ENCODE measurements at places on chromosomes 6 and 20.

- no peak for DNase-seq
Observed at GRCh38 chr6:100261486-100261885, 203.2 kb downstream of the SIM1 start.

GRCh38 chr6:111724505-111724904 is 118.8 kb upstream of the TRAF3IP2 start:
- DNase-seq, result no peak

GRCh38 chr6:14386668-14387067 is 269.1 kb downstream of the CD83 start:
- no peak for DNase-seq

GRCh38 chr6:129766959-129767728 is 57.2 kb upstream of the ARHGAP18 start:
- peak; percentile 58 for DNase-seq

DNA sequence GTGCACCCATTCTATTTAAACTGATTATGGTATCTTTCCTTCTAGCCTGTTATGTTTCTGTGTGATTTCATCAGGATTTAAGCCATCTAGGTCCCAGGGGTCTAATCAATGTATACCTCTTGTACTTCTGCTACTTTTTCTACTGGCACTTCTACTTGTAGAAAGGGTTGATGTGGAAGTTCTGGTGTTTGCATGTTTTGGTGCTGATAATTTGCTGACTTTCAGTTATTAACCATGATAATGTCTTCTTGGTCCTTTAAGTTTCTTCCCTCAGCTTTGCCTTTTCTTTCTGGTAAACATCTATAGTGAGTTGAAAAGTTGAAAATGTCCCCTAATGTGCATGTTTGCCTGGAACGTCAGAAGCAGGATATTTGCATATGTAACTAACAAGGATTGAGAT is 390.6 kb upstream of the MAP3K7 start:
- no peak for DNase-seq

DNA sequence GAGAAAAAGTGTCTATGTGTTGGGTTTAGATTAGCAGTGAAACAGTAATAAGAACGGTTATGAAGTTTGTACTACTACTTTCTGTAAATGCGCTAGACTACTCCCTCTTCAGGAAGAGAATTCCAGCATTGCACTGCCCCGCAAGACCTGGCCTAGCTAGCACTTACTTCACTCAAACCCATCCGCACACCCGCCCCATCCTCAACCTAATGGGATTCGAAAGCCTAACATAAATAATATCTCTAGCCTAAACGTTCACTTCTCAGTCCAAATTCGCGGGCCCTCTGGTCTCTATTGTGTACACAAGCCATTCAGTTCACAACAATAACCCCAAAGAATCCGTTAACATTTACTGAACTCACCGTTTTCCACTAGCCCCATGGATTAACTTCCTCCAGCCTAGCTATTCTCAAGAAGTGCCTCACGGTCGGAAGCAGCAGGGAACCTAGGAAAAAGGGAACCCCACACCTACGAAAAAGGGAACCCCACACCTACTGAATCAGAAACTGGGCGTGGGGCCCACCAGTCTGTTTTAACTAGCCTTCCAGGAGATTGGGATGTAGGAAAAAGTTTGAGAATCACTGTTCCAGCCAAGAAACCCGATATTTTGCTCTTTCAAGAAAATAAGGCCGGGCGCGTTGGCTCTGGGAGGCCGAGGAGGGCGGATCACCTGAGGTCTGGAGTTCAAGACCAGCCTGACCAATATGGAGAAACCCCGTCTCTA is 45.4 kb upstream of the BTN3A2 start:
- DNase-seq, result no peak

GRCh38 chr6:25042536-25042935 is 106.8 kb upstream of the RIPOR2 start:
- no peak for DNase-seq

GRCh38 chr6:79750806-79751205 is 119.7 kb downstream of the SH3BGRL2 start:
- DNase-seq, result no peak

DNA sequence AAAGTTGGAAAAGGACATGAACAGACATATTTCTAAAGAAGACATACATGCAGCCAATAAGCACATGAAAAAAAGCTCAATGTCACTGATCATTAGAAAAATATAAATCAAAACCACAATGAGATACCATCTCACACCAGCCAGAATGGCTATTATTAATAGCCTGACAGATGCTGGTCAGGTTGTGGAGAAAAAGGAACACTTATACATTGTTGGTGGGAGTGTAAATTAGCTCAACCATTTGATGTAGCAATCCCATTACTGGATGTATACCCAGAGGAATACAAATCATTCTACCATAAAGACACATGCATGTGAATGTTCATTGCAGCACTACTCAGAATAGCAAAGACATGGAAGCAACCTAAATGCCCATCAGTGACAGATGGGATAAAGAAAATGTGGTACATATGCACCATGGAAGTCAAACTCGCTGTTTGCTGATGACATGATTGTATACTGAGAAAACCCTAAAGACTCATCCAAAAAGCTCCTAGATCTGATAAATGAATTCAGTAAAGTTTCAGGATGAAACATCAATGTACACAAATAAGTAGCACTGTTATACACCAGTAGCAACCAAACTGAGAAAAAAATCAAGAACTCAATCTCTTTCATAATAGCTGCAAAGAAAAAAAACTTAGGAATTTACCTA is 196.8 kb downstream of the ADGB start:
- no peak for DNase-seq

- DNase-seq, result no peak
Observed at GRCh38 chr6:134183844-134184243, 131.4 kb upstream of the SLC2A12 start.

DNA sequence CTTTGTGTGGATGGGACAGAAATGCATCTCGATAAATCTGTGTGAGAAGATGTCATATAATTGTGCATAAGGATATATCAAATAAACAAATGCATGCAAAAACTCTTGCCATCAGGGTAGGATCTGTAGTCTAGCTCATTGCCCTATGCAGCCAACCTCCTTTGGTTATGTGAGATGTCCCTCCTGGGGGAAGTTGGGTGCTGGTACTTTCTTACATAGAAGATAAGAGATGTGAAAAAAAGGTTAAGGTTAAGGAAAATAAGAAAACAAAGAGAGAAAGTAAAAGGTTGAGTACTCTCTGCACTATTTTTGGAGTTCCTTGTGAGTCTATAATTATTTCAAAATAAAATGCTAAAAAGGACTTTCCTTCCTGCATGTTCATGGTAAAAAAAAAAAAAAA is 30.4 kb downstream of the ZDHHC14 start:
- DNase-seq, result no peak

DNA sequence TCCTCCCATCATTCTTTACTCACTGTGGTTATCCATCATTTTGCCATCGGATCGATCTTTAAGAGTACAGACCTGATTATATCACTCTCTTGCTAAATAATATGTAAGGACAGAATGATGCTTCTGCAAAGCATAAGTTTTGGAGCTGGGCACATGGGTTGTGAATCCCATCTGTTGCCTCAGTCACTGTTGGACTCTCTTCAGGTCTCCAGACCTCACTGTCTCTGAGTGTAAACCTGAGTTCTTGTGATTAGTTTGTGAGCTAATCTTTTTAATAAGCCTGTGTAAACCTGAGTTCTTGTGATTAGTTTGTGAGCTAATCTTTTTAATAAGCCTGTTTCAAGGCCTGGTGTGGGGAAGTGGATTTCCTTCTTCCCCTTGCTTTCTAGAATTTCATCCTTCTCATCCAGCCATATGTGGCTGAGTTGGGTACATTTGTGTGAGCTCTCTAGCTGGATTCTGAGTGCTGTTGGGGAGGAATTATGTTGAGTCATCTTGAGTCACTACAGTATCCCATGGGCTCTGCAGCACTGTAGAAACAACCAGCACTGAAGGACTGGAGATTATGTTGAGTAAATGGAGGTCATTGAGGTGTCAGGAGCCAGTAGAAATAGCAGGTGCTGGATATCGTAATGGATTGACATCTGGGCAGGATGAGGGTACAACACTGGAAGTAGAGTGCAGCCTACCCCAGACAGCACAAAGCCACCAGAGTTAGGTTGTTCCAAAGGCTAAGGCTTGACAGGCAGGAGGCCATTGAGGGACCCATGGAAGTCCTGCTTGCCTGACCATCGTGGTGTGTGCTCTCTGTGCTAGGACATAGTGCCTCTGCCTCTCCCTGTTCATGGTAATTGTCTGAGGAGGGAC is 52.4 kb downstream of the SCAND1 start:
- no peak for DNase-seq

DNA sequence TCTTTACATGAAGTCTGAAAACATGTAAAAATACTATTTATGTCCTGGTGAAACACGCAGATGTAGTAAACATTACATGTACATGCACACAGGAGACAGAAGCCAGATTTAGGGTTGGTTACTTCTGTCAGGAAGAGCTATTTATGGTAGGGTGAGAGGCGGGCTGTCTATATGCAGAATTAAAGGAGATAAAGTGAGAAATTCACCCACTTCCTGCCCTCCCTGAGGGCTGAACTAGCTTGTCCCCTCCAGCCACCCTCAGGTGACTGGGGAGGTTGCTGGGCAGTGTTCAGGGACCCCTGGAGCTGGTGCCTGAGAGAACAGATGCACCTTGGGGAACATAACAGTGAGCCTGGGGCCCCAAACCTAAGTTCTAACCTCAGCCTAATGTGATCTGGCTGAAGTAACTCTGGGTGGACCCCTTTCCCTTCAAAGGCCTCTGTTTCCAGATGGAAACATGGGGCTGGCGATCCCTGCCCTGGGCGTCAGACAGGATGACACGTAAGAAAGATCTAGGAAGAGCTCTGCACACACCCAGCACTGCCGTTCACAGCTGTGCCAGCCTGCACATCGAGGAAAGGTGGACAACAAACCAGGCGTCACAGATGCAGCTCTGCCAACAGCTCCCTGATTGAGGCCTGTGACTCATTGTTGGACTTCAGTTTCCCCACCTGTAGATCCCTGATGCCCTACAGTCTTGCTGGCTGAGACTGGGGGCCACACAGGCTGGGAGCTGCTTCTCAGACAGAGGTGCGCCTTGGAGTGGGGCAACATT is 1.3 kb downstream of the PI16 start:
- DNase-seq, result no peak

- DNase-seq, result no peak
Observed at GRCh38 chr6:168451805-168452517, 11.0 kb downstream of the SMOC2 start.

DNA sequence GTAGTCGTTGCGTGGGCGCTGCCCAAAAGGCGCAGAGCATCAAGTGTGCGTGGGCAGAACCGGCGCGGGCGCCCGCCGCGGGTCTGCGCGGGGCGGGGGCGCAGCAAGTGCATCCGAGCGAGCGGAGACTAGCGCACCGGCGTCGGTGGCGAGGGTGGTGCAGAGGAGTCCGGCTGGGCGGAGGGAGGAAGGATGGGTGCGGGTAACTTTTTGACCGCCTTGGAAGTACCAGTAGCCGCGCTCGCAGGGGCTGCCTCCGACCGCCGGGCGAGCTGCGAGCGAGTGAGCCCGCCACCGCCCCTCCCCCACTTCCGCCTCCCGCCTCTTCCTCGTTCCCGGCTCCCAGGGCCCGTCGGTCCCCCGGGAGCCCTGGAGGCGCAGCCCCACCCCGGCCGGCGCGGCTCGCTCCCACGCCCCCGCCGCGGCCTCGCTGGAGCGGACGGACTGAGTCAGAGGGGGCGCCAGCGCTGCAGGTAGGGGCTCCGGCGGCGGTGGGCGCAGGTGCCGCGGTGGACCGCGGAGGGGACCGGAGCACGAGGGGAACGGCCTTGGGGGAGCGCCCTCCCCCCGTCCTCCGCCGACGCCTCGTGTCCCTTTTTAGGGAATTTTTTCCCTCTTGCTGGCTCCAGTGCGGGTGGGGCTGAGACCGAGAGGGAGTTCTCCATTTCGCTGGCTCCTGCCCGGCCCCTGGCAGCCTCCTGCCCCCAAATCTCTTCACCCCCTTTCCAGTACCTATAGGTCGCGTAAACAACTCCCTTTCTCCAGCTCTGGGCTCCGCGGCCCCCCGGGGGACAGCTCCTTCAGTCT is 1.6 kb upstream of the DBNDD2 start:
- peak; percentile 47 for DNase-seq

GRCh38 chr6:11412616-11413015 is 124.9 kb upstream of the TMEM170B start:
- no peak for DNase-seq

- no peak for DNase-seq
Observed at GRCh38 chr6:109443425-109443950, 3.0 kb downstream of the SMPD2 start.

- DNase-seq, result no peak
Observed at GRCh38 chr6:151477726-151478125, 16.1 kb upstream of the CCDC170 start.

DNA sequence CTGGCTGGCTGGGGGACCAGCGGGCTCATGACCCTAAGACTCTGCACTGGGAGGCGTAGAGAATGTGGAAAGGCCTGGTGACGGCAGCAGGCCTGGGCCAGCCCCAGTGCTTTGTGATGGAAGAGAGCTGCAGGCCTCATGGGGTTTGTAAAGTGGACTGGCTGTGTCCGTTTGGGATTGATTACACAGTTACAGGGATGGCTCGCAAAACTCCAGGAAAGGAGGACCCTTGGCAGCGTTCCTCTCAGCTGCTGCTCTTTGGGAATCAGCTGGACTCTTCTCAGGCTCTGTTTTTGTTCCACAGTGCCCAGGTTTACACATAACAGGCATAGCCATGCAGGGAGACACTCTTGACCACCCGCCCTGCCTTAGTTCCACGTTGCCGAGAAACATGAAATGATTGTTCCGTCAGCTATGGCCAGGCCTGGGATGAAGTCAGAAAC is 89.0 kb downstream of the SLX4IP start:
- DNase-seq, result no peak

GRCh38 chr20:38143646-38144554 is 21.2 kb downstream of the TGM2 start:
- DNase-seq, result no peak

DNA sequence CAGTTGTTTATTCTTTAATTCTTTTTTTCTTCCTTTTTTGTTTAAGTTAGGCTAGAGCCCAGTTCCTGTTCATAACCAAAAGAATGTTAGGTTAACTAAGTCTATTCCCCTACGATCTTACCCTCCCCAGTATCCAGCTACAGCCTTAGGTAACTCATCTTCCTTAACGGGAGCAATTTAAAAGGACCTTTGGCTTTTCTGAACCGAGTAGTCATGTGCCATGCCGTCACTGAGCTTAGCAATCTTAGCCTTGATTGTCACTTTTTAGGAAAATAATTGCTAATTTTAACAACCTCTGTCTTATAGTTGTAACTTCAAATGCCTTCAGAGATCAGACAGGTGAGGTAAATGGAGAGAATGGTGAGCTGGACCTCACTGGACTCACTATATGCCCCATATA is 6.2 kb downstream of the METTL24 start:
- no peak for DNase-seq

Data from activated T-cell treated with anti-CD3 and anti-CD28 coated beads for 48 hours (primary cell).